HEK293T (cell line): ENCODE measurements at places on chromosomes 4 and X.

DNA sequence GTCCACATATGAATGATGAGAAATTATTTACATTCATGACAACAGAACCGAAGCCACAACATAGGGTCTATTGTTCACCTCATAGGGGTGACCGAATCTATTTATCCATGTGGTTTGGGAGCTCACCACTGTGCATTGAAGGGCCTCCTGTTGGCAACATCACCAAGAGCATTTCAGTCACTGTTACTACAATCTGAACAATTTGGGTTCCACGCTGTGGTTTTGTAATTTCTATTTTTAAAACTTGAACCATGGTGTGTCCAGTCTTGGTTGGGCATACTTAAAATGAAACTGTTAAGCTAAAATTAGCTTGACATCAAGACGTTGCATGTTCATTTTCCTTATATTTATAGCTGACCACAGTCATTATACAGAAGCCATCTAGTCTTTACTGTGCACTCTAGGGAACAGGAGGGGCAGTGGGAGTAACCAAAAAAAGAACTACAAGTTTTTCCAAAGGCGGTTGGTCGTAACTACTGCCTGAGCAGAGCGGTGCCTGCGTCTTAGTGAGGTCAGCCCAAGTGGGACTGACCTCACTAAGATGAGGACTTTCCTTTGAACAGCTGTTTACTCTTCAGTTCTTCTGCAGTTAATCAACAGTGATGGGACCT lies 192.1 kb downstream of the SPRY1 start:
- peak; percentile 20 for DNase-seq

GRCh38 chr4:140368686-140369085 lies 4.8 kb upstream of the SCOC start:
- no peak for DNase-seq

- no peak for DNase-seq
These were observed 218.0 kb upstream of the AMOT start for GRCh38 chrX:113058634-113059033.

- no peak for DNase-seq
These were observed 753.7 kb upstream of the AMOT start for GRCh38 chrX:113594123-113594841.

GRCh38 chrX:29876733-29877132 lies 338.6 kb upstream of the MAGEB2 start:
- no peak for DNase-seq

- no peak for DNase-seq
These were observed at the start of gene SH3TC1 for GRCh38 chr4:8198906-8199593. TSS of gene SH3TC1 (plus strand) at chr4:8199290. CDS start at chr4:8205195, 5,905 bp downstream.

- no peak for DNase-seq
These were observed 179.9 kb downstream of the GABRG1 start for GRCh38 chr4:45944000-45944399.

DNA sequence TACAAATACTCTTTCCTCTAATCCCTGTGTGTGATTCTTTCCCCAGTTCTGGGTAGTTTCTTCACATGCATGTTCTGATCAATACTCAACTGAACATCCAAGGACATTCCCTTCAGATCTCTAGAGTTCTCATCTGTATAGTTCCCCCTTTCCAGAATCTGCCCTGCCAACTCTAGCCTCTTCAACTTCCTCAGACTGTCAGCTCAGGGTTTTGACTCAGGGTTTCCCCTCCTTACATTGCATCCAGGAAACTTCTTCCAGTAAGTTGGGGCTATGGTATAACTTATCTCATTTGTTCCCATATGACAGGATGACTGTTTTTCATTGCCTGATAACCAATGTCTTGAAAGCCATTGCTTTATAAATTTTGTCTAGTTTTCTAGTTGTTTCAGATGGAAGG lies 14.2 kb upstream of the ANKRD17 start:
- DNase-seq = no peak

- DNase-seq = no peak
These were observed 176.9 kb upstream of the PPP1R2C start for GRCh38 chrX:42954880-42955279.

DNA sequence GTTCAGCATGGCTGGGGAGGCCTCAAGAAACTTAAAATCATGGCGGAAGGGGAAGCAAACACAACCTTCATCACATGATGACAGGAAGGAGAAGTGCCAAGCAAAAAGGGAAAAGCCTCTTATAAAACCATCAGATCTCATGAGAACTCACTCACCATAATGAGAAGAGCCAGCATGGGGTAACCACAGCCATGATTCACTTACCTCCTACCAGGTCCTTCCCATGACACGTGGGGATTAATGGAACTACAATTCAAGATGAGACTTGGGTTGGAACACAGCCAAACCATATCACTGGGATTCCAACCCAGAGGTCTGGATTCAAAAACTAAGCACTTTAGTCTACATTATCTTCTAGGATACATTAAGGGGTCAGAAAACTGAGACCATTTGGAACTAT lies 609.6 kb upstream of the SPANXN1 start:
- no peak for DNase-seq

- no peak for DNase-seq
These were observed 390.1 kb downstream of the PDGFC start for GRCh38 chr4:156581282-156582063.

DNA sequence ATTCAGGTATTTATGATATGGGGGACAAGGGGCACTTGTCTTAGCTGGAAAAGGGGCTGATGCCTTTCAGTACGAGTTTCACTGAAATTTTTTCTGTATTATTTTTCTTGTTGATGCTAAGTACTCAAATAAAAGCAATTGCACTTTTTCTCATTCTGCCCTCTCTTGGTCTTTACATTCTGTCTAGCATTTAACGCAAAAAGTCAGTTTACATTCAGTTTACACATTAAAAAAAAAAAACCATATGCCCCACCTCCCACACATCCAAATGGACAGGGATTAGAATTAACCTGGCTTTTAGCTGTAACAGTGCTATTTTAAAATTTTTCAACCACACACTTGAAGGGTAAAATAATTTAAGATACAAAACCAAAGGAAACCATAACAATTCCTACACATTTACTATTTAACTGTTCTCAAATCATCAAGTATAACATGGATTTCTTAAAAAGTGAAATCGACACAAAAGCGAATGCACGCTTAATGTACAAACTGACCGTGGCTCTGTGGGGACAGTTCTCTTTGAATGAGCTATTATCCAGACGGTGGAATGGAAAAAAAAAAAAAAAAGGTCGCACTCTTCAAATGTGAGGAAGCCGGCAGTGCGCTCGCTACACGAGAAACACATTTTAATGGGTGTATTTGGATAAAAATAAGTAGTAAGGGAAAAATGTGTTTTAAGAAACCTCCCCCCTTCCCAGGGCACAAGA lies 1.4 kb downstream of the AMMECR1 start:
- DNase-seq = no peak

DNA sequence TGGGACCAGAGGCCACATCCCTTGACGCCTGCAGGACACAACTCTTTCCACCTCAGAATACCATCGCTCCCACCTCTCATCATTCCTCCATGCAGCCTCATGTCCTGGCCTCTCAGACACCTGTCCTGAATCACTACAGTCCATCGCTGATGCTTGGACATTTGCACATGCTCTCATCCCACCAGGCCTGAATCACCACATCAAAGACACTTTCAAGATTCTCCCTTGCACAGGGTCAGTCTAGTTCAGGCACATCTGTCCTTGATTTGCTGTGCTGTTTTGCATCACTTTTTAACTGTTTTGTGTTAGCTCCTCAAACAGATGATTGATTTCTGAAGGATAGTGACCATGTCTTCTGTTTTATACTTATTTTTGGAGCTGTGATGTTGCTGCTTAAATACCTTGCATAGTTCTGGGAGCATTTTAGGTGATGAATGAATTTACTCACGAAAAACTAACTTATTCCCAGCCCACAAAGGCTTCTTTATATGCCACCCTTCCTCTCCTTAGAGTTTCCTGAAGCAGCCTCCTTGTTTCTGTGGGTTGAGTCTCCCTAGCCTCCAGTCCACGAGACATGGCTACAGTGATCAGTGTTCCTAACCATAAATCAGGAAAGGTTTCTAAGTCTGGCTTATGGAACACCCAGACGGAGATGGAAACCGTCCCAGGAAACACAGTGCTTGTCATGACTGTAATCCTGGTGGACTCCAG lies 2.6 kb downstream of the FAM114A1 start:
- DNase-seq = no peak

DNA sequence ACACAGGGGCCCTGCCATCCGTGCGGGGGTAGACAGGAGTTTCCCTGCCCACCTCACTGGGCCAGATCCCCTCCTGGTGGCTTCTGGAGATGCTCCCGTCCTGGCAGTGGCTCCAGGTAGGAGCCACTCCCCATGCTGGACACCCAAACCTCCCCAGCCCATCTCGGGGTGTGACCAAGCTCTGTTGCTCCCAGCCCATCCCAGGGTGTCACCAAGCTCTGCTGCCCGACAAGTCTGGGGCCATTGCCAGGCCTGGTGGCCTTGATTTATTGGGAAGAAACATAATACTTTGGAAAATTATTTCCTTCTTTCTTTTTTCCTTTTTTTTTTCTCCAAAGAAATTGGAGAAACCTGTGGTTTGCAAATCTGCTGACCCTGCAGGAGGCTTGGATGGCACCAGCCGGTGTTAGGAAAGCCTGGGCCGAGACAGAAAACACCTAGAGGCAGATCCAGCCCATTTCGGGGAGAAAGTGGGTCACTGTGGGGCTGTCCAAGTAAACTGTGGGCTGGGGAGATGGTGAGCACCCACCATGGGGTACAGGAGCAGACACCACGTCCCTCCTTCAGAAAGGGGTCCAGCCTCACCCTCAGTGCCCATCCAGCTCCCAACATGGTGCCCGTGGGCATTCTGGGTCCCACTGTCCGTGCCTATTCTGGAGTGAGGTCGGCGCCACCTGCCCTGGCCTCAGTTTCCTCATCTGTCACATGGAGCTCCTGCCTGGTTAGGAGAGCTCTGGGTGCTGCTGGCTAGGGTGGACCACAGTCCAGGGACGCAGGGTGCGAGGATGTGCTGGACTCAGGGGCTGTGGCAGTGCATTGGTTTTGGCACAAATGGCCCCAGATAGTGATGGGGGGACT lies 59.4 kb upstream of the ADRA2C start:
- DNase-seq = no peak

GRCh38 chr4:98996056-98996764 lies 689 bp downstream of the METAP1 start:
- peak; percentile 25 for DNase-seq

- DNase-seq = no peak
These were observed 119.7 kb downstream of the SHOX start for GRCh38 chrX:750263-750662.

- DNase-seq = no peak
These were observed 158.5 kb upstream of the PBDC1 start for GRCh38 chrX:76014321-76014720.

DNA sequence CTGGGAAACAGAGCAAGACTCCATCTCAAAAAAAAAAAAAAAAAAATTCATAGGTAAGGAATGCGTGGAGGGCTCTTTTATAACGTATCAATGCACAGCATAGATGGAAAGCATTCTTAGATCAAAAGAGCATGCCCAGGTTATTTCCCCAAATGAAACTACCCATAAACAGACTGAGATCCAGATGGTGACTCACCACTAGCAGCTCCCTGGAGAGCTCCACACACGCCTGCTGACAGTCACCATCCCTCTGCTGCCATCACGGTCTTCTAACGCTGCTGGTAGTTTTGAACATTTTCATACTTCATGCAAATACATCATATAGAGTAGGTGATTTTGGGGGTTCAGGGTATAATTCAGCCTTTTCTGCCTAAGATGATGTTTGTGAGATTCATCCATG lies 136.9 kb downstream of the ASMT start:
- DNase-seq = no peak

GRCh38 chrX:49915361-49916222 lies 6.8 kb upstream of the CLCN5 start:
- DNase-seq = peak; percentile 57

DNA sequence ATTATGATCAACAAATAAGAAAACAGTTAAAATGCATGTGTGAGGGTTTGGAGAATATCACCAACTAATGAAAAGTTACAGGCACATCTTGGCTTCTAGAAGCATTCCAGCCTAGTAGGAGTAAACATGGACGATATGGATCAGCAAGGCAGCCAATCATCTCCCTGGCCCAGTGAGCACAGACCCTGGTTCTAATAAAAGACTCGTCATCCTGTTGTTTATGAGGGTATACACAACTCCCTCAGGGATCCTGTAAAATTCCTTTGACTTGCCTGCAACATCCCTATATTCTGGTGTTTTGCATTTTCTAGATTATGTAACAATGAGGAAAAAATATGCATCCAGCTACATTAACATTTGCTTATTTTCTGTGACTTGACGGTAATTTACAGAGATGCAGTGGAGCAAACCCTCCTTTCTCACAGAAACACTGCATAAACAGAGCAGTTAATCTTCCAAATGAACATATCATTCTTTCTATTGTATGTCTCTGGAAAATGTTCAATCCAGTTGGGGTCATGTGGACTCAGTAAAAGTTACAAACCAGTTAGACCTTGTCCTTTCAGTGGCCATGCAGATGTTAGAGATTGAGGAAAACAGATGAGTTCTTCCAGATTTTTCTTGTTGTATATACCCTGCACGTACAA lies 88.9 kb upstream of the NDP start:
- no peak for DNase-seq

- DNase-seq = no peak
These were observed 178.7 kb upstream of the IL15 start for GRCh38 chr4:141457653-141458052.

DNA sequence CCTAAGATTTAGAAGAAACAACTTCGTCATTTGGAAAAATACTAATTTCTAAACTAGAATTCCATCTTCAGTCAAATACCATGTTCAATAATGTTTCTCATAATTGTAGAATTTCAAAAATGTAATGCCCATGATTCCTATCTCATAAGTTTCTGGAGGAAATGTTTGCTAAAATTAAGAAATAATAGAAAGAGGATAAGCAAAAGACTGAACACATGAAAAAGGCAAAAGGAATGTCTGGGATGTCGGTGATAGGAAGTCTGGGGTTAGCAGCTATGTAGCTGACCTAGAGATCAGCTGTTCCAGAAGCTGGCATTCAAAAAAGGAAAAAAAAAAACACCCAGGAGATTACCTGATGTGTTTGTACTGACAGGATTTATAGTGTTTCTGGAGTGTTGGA lies 18.9 kb upstream of the PCDH10 start:
- DNase-seq = no peak

GRCh38 chrX:17440258-17440657 lies 65.3 kb downstream of the NHS start:
- DNase-seq = no peak

- DNase-seq = no peak
These were observed 141.2 kb upstream of the INTU start for GRCh38 chr4:127491571-127491970.

GRCh38 chr4:176439611-176440010 lies 119.8 kb downstream of the SPCS3 start:
- DNase-seq = no peak

GRCh38 chrX:13694983-13695382 lies 6.1 kb downstream of the RAB9A start:
- no peak for DNase-seq

DNA sequence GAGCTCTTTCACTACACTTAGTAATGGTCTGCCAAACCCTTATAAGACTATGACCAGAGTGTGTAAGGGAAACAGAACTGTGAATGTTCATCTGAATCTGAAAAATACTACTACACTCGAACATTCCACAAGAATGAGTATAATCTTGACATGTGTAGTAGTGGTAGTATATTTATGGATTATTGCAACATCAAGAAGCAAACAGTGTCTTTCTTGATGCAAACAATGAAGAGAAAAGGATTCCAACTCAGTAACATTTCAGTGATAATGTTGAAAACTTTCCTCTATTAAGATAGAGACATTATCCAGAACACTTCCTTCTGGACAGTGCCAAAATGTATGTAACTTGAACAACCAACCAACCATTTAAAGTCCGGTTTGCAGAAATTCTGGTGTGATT lies 394.7 kb upstream of the CPEB2 start:
- DNase-seq = no peak

- peak; percentile 45 for DNase-seq
These were observed 8.5 kb downstream of the COL25A1 start for GRCh38 chr4:109294006-109294405.
